ENCODE measurements at places on chromosomes 12 and 14.

GRCh38 chr14:93832665-93833064 is 44.4 kb upstream of the PRIMA1 start:
- no peak for DNase-seq

DNA sequence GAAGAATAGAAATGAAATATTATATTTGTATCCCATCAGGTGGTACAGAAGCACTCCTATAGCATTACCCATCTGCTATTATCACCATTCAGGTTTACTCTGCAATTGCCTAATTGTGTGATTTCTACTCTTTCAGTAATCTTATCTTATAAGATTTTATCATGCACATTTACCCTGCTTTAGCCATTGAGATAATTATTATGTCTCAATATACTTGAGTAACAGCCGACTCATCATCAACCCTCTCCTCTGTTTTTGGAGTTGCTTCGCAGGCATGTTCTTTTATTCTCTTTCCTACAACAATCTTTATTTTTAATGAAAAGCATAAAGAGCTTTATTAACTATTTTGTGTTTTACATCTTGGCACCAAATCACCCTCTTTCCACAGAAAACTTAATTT is 419.9 kb downstream of the LRIG3 start:
- DNase-seq = no peak

GRCh38 chr12:48125985-48126384 is 6.8 kb downstream of the PFKM start:
- no peak for DNase-seq

DNA sequence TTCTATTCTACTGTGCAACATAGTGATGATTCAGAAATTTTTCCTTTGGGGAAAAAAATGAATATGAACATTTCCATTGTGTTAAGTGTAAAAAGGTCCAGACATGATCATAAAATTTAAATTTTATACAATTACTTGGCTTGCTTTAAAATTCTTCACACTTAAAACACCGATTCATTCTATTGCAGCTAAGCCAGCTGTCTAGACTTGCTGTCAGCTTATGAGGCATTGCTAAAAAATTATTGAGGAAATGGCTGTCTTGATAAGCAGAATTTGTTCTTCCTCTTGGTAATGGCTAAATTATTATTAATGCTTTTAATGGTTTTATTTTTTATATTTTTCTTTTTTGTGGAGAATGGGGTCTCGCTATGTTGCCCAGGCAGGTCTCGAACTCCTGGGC is 1.8 kb downstream of the LYSET start:
- no peak for DNase-seq

- DNase-seq = no peak
Measured at GRCh38 chr12:27207615-27208413, 36.3 kb upstream of the STK38L start.

DNA sequence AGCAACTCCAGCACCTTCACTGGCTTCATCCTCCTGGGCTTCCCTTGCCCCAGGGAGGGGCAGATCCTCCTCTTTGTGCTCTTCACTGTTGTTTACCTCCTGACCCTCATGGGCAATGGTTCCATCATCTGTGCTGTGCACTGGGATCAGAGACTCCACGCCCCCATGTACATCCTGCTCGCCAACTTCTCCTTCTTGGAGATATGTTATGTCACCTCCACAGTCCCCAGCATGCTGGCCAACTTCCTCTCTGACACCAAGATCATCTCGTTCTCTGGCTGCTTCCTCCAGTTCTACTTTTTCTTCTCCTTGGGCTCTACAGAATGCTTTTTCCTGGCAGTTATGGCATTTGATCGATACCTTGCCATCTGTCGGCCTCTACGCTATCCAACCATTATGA is 6.8 kb downstream of the OR11G2 start:
- no peak for DNase-seq
